ENCODE measurements at places on chromosomes 11 and 22. TPM values are rescaled to one million over a fixed set of nuclear protein-coding genes. Genes with fewer than 3 reads are reported as not detected.

The ACRV1 gene
- not detected for total RNA-seq

The PAX6 gene
- total RNA-seq = 12.5 TPM

DNA sequence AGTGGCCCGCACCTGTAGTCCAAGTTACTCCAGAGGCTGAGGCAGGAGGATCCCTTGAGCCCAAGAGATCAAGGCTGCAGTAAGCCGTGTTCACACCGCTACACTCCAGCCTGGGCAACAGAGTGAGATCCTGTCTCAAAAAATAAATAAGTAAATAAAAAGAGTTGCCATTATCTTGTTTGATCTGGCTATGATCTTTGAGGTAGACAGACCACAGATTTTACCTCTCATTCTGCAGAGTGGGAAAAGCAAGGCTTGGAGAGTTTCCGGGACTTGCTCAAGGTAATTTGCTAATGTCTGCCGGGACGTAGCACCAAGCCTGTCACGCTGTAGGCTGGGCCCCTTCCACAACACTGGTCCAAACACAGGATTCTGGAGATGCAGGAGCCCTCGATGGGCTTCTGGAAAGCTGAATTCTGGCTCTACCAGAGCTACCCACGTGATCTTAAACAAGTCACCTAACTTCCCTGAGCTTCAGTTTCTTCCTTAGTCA, 6.8 kb downstream of the GRAP2 start:
- no peaks in the 10 kb centered on the region for H3K27me3 ChIP-seq
- H3K36me3 ChIP-seq = no peaks in the 10 kb centered on the region
- no peaks in the 10 kb centered on the region for H3K4me1 ChIP-seq
- H3K27ac ChIP-seq = no peak overlapping the region

- no peaks in the 10 kb centered on the region for H3K36me3 ChIP-seq
- peaks cover 14% of the 10 kb centered on the region for H3K4me1 ChIP-seq
- H3K4me3 ChIP-seq = no peak overlapping the region
- no peaks in the 10 kb centered on the region for H3K27me3 ChIP-seq
Observed at GRCh38 chr11:65826984-65827735, 6.6 kb upstream of the SNX32 start.

DNA sequence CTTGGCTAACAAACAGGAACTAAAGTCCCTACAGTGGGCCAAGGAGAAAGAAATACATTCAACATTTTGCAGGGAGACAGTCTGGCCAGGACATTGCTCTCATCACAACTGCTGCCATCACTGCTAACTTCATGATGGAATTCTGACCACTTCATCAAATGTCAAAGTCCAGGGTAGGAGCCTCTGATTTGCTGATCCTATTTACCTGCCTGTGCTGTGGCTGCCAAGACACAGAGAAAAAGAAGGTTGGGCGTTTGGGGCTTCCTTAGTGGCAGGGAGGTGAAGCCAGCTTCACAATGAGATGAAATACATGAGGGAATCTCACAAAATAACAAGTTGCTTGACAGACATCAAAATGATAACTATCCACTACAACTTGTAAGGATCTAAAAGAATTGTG, 343.9 kb upstream of the CADM1 start:
- H3K4me1 ChIP-seq = no peaks in the 10 kb centered on the region
- no peak for DNase-seq
- H3K27me3 ChIP-seq = no peaks in the 10 kb centered on the region
- no peak overlapping the region for H3K4me3 ChIP-seq
- H3K36me3 ChIP-seq = no peaks in the 10 kb centered on the region

GRCh38 chr22:42930810-42931420, 73.8 kb upstream of the ARFGAP3 start:
- peaks cover 92% of the 10 kb centered on the region for H3K4me1 ChIP-seq
- no peaks in the 10 kb centered on the region for H3K27me3 ChIP-seq

The BDNF gene
- total RNA-seq = not detected

The DEUP1 gene
- 0.99 TPM for total RNA-seq

The SPON1 gene
- total RNA-seq = 26.7 TPM

DNA sequence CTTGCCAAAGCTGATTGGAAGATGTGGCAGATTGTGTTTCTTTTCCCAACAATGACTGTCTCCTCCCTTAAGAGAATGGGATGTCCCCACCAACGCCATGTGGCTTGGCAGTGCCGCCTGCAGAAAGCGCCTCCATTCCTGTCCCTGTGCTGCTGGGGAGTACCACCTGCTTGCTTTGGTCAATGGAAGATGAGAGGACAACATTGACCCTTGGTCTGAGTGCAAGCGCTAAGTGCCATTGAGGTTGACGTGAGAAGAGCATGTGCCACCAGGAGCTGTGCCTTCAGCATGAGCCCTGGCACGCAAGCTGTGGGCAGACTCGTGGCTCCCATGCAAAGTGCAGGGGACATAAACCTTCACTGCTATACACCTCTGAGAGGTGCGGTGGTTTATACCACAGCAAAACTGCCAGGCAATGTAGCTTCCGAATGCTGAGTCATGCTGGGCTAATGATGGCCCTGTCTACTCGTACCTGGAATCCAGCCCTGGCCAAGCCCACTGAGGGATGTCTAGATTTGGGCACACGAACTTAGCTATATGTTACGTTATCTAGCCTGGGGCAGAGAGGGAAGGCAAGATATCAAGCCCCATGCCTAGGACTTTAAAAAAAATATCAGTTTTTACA, 41.9 kb downstream of the MYEOV start:
- DNase-seq = no peak
- no peaks in the 10 kb centered on the region for H3K36me3 ChIP-seq
- peaks cover 15% of the 10 kb centered on the region for H3K4me1 ChIP-seq
- H3K4me3 ChIP-seq = no peak overlapping the region

The IL10RA gene
- 10.2 TPM for total RNA-seq

GRCh38 chr11:61163714-61164605, 2.7 kb upstream of the VPS37C start:
- H3K27ac ChIP-seq = peak overlapping the region; percentile 48
- peaks cover 36% of the 10 kb centered on the region for H3K4me1 ChIP-seq
- DNase-seq = no peak
